IPS DF 6.9 (cell line): ENCODE measurements at places on chromosomes 1 and 21.

GRCh38 chr1:147892731-147893214 is 9.8 kb upstream of the GJA8 start:
- peak; percentile 13 for DNase-seq
- no peaks in the 10 kb centered on the region for H3K27me3 ChIP-seq
- H3K4me3 ChIP-seq: no peak overlapping the region
- no peak overlapping the region for H3K27ac ChIP-seq
- H3K4me1 ChIP-seq: no peaks in the 10 kb centered on the region
- no peaks in the 10 kb centered on the region for H3K36me3 ChIP-seq

GRCh38 chr1:231918239-231919015 is 291.8 kb downstream of the DISC1 start:
- H3K4me1 ChIP-seq: no peaks in the 10 kb centered on the region
- no peak overlapping the region for H3K4me3 ChIP-seq
- no peak overlapping the region for H3K27ac ChIP-seq
- no peaks in the 10 kb centered on the region for H3K36me3 ChIP-seq
- DNase-seq: no peak

DNA sequence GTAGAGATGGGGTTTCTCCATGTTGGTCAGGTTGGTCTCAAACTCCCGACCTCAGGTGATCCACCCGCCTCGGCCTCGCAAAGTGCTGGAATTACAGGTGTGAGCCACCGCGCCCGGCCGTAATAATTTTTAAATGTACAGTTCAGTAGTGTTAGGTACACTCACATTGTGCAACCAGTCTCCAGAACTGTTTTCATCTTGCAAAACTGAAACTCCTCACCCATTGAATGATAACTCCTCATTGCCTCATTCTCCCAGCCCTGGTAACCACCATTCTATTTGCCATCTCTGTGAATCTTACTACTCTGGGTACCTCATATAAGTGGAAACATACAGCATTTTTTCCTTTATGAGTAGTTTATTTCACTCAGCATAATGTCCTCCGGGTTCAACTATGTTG is 3.4 kb downstream of the NLRP3 start:
- no peak for DNase-seq
- H3K36me3 ChIP-seq: no peaks in the 10 kb centered on the region
- H3K27me3 ChIP-seq: no peaks in the 10 kb centered on the region
- no peaks in the 10 kb centered on the region for H3K4me1 ChIP-seq

DNA sequence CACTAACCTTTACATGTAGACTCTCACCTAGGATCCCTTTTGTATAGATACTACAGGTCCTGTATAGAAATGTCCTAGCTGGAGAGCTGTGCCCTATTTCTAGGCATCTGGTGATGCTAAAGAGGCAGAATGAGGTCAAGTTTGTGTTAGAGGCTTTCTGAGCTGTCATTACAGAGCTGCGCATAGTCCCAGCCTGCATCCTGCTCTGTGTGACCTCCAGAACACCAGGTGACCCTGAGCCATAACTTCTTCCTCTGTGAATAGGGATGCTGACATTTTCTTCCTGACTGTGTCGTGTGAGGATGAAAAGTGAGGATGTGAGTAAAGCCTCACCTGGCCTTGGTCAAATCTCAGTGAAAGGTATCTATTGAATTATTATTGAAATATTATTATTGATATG is 66.3 kb downstream of the GLUL start:
- H3K36me3 ChIP-seq: no peaks in the 10 kb centered on the region
- H3K4me3 ChIP-seq: no peak overlapping the region
- H3K27me3 ChIP-seq: no peaks in the 10 kb centered on the region
- H3K4me1 ChIP-seq: no peaks in the 10 kb centered on the region
- no peak for DNase-seq

DNA sequence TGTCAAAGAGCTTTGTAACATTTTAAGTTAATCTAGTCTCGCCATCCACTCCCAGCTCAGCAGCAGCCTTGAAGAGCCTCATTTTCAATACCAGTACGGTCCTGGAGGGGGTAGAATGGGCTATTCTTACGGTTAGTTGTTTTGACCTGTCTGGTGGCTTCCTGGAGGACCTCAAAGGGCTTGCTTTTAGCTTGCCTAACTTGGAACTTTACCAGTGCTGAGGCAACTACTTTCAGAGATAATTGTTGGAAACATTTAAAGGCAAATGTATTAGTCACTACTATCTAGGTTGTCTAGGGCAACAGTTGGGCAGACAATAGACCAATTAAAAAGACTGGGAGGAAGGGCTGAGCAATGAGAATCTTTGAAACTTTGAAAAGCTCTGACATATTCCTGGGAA is 56.0 kb downstream of the TTLL7 start:
- DNase-seq: no peak
- H3K27me3 ChIP-seq: no peaks in the 10 kb centered on the region
- H3K27ac ChIP-seq: no peak overlapping the region
- no peaks in the 10 kb centered on the region for H3K4me1 ChIP-seq
- no peaks in the 10 kb centered on the region for H3K36me3 ChIP-seq

DNA sequence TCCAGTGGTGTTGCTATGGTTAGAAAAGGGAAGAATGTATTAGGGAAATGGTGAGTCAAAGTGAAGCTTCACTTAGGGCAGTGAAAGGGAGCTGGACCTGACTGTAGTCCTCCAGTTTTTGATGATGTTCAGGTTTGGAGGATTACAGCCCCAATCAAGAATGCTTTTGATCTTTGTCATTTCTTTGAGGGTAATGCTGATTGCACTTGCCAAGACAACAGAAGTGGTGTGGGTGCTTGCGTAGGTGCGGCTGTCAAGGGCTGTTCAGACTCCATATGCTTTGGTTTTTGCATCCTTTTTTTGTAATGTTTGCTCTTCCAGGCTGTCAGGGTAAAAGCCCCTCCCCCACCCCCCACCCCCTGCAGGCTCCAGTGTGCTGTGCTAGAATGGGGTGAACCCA is 38.9 kb downstream of the HHAT start:
- no peaks in the 10 kb centered on the region for H3K27me3 ChIP-seq
- no peak overlapping the region for H3K27ac ChIP-seq
- no peaks in the 10 kb centered on the region for H3K36me3 ChIP-seq
- no peak for DNase-seq

DNA sequence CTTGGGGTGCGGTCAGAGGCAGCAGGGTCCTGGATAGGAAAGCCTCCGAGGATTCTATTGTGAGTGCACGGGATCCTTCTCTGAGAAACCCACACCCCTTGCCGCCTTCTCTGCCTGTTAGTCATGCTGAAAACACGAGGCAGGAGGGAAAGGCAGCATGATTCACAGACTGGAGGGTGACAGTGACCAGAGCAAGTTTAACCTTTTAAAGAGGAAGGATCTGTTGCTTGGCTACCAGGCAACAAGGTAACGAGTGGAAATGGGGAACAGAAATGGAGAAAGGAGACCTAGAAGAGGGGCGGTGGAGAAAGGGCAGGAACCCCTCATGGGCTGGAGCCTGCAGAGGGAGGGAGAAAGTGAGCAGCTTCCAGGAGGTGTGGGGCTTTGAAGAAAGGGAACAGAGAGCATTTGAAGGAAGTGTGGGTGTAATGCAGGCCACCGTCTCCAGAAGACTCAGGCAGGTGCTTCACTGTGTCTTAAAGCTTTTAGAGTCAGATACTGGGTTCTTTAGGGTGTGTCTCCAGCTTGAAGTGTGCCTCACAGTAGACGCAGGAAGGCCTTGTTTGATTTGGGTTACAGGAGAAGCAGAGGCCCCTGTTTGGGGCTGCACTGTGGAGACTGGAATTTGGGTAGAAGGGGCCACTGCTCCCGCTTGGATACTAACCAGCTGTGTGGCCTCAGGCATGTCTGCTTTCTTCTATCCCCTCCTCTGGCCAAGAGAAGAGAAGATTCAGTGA is 19.1 kb downstream of the OPTC start:
- H3K4me1 ChIP-seq: peaks cover 18% of the 10 kb centered on the region; the same call in 1 of the 2 replicates
- DNase-seq: no peak
- H3K4me3 ChIP-seq: no peak overlapping the region
- peaks cover 4% of the 10 kb centered on the region; the same call in 1 of the 2 replicates for H3K27me3 ChIP-seq
- no peaks in the 10 kb centered on the region for H3K36me3 ChIP-seq

DNA sequence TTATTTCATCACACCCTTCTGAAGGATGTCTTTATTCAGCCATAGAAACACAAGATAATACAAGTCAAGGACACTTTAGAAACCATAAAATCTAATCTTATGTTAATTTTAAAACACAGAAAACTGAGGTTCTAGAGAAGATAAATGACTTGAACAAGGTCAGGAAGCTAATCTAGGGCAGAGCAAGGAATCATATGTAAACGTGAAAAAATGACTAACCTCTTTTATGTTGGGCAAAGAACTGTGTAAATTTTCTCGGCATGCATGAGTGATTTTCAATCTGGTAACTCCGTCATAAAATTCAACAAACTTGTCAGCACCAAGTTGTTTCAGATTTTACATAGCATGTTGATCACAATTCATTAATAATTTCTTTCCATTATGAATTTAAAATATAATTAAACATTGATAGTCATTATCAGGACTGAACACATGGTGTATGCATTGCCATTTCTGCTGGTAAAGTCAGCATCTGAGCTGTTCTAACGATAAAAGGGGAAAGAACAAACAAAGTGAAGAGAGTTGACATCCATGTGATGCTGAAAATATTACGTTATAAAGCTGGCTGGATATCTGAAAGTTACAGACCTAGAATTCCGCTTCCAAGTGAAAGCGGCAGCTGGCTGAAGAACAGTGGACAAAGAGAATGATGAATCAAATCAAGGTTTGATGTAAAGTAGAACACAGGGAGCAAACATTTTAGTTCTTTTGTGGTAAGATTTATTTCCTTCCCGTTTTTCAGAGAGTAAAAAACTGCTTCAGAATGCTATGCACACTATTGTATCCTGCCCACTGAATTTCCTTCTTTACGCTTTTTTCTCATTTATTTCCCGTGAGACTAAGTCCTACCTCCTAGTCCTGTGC is 1037.4 kb upstream of the TMPRSS15 start:
- DNase-seq: no peak
- H3K27me3 ChIP-seq: no peaks in the 10 kb centered on the region
- H3K27ac ChIP-seq: no peak overlapping the region
- no peak overlapping the region for H3K4me3 ChIP-seq
- no peaks in the 10 kb centered on the region for H3K36me3 ChIP-seq

- H3K36me3 ChIP-seq: no peaks in the 10 kb centered on the region
- no peaks in the 10 kb centered on the region for H3K27me3 ChIP-seq
- H3K4me3 ChIP-seq: no peak overlapping the region
- H3K27ac ChIP-seq: no peak overlapping the region
Measured at GRCh38 chr1:110100335-110100734, 11.9 kb upstream of the UBL4B start.

DNA sequence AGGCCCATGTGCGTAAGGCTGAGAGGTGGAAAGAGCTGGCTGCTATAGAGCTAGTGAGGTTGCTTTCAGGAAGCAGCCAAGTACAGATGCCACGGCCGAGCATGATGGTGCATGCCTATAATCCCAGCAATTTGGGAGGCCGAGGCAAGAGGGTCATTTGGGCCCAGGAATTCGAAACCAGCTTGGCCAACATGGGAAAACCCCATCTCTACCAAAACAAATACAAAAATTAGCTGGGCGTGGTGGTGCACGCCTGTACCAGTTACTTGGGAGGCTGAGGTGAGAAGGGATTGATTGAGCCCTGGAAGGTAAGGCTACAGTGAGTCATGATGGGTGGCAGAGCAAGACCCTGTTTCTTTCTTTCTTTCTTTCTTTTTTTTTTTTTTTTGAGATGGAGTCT is 2.7 kb downstream of the CCDC24 start:
- no peaks in the 10 kb centered on the region for H3K36me3 ChIP-seq
- peaks cover 4% of the 10 kb centered on the region for H3K4me1 ChIP-seq
- no peak for DNase-seq
- no peak overlapping the region for H3K27ac ChIP-seq

DNA sequence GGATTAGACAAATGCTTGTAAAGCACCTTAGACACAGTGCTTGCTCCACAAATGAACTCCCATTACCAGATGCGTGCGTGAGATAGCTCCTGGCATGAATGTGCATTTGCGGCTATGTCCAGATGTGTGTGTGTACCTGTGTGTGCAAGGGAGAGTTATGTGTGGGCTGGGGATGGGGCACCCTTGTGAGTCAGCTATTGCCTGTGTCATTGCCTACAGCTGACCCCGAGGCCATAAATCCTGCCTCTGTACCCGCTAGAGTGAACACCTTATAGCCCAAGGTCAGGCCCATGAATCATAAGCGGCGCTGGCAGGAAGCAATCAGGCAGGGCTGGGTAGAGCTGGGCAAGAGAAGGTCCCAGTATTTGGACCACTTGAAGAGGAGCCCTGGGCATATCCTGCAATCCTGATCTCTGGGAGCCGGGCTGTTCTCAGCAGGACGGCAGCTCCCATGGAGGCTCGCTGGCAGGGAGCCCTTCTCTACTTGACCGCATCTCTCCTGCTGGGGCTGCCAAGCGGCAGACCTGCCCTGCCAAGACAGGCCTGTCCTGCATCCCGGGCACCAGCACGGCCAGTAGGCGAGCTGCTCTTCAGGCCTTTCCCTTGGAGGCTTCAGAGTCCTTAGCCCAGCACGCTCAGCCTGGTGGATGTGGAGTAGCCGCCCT is 86.4 kb downstream of the TMEM53 start:
- no peak overlapping the region for H3K4me3 ChIP-seq
- H3K4me1 ChIP-seq: peaks cover 7% of the 10 kb centered on the region; the same call in 1 of the 2 replicates
- DNase-seq: no peak

DNA sequence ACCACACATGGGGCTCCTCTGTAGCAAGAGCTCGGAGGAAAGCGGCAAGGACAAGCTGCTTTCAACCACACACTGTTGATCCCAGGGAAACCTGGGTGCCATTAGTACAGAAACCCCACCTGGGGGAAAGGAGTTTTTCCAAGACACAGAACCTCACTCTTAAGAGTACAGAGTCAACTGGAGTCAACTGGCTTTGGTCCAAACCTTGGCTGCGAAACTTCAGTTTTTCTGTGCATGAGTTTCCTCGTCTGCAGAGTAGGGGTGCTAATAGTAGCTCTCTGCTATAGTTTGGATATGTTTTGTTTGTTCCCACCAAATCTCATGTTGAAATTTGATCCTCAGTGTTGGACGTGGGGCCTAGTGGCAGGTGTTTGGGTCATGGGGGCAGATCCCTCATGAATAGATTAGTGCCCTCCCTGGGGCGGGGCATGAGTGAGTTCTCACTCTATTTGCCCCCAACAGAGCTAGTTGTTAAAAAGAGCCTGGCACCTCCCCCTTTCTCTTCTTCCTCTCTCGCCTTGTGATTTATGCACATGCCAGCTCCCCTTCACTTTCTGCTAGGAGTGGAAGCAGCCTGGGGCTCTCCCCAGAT is 161.1 kb downstream of the PIGK start:
- H3K27me3 ChIP-seq: no peaks in the 10 kb centered on the region
- no peak for DNase-seq

DNA sequence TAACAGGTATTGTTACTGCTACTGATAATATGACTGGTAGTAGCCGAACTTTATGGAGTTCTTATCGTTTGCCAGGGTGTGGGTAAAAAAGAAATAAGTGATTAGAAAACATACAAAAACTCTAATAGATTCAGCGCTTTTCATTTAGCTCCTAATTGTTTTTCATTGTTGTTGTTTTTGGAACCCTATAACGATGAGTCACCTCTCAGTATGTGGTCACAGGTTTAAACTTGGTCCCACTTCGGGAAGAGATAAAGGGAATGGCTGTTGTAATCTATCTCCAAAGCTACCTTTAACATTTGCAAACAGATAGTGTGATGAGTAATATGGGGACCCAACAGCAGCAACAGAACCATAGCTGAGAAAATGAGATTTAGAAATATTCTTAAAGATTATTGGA is 62.7 kb upstream of the BCL10 start:
- no peak overlapping the region for H3K27ac ChIP-seq
- DNase-seq: no peak
- no peaks in the 10 kb centered on the region for H3K36me3 ChIP-seq
- H3K4me1 ChIP-seq: no peaks in the 10 kb centered on the region; the same call in 1 of the 2 replicates
- H3K27me3 ChIP-seq: no peaks in the 10 kb centered on the region
- H3K4me3 ChIP-seq: no peak overlapping the region

- no peak overlapping the region for H3K4me3 ChIP-seq
- no peak for DNase-seq
- no peaks in the 10 kb centered on the region for H3K4me1 ChIP-seq
- H3K27me3 ChIP-seq: no peaks in the 10 kb centered on the region
- H3K36me3 ChIP-seq: no peaks in the 10 kb centered on the region
- no peak overlapping the region for H3K27ac ChIP-seq
Measured at GRCh38 chr1:91744953-91745639, 140.9 kb downstream of the TGFBR3 start.
